ENCODE measurements at places on chromosomes 4 and X.

DNA sequence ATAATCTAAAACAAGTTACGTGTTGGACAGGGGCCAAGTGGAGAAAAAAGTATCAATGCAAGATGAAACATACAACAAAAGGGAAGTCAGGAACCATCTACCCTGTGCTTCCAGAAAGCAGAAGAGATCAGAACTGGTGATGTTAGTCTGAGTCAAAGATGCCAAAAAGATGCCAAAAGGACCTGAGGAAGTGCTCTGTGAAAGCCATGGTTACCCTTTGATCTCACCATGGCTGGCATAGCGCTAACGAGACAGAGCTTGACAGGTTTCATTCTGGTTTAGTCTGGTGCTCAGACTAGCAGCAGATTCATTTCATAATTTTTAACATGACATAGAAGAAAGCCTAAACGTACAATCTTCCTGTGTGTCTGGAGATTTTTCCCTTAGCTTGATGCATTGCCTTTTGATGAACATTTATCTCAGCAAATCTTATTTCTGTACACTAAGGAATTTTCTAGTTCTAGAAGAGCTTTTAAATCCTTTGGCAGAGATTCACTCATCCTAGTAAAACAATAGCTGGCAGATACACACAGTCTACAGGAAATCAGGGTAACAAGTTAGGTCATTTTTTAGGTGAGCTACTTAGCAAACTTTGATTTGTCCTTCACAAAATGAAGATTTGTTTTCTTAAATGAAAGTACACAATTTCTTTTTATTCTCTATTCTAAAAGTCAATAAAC, 87.7 kb downstream of the COL25A1 start:
- DNase-seq, result no peak

GRCh38 chrX:123876177-123876576, 16.3 kb downstream of the XIAP start:
- DNase-seq, result no peak

- no peak for DNase-seq
Measured at GRCh38 chr4:16227462-16227868, 1.2 kb upstream of the TAPT1 start.

DNA sequence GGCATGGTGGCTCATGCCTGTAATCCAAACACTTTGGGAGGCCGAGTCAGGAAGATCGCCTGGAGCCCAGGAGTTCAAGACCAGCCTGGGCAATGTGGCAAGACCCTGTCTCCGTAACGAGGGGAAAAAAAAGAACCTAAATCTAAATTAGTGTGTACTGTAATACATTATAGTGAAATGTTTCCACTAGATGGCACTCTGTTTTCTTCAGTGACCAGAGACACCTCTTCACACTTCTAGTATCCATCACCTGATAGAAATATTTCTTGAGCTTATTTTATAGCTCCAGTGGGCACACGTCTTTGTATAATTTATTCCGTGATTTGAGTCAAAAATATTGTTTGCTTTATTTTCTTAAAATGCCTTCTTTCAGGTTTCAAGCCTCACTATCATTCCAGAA, 600.9 kb upstream of the DIPK2B start:
- DNase-seq, result no peak

DNA sequence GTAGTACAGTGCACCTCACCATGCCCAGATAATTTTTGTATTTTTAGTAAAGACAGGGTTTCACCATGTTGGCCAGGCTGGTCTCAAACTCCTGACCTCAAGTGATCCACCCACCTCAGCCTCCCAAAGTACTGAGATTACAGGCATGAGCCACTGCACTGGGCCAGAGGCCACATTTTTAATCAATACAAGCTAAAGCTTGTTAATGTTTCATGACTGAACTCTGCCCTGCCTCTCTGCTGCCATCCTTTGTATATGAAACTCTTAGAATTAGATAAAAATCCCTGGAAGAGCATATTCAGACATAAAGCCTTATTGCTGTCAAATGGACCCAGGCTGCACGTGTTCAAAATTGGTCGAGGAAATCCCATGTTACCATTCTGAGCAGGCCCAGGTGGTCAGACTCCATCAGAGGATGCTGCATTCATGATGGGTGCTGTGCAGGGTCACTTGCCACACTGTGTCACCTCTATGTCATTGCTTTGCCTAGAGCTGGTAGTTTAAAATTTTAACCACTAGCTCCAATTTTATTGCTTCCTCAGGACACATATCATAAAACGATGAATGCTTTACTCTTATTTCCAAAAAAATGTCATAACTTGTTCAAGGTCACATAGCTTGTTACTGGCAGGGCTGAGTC, 45.2 kb downstream of the LNX1 start:
- no peak for DNase-seq

GRCh38 chrX:68931345-68931744, 102.5 kb downstream of the EFNB1 start:
- DNase-seq, result no peak

Data from fibroblast of skin of left quadriceps (primary cell).